ENCODE measurements at places on chromosomes 2 and 18. TPM values are rescaled to one million over a fixed set of nuclear protein-coding genes. Genes with fewer than 3 reads are reported as not detected.

- no peak for DNase-seq
Measured at GRCh38 chr2:85721641-85722040, 27.5 kb downstream of the GNLY start.

DNA sequence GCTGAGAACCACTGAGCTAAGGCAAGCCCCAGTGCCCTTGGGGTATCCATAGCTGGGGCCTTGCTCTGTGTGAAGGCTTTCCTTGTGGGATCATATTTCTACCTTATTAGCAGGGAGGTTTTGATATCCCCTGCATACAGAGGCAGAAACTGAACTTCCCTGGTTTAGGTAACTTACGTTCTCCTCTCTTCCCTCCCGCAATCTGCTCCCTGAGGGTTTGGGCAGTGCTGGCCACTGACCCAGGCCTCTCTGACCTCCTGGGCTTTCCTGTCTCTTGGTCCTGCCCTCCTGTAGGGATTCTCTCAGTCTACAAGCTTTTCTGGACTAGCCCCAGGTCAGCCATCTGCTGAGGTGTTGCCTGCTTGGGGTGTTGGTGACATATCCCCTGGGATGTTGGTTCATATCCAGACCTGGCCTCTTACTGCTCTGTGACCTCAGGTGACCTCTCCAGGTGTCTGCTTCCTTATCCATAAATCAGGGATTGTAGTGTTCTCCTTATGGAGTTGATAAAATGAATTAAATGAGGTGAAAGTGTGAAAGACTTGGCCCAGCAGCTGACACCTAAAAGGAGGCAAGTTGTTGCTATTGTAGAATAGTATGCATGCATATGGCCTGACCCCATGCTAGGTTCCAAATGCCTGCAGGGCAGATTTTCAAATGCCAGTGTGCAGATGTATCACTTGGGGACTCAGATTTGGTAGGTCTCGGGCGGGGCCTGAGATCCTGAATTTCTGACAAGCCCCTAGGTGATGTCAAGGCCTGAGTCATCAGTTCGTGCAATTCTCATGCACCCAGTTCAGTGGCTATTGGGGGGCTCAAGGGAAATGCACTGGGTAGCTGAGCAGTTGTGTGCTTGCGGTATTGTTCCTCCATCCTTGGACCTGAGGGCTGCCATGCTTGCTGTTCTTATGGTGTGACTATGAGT, 106.6 kb downstream of the FHOD3 start:
- no peak for DNase-seq

The SLC23A3 gene
- 0.94 TPM for polyA plus RNA-seq

DNA sequence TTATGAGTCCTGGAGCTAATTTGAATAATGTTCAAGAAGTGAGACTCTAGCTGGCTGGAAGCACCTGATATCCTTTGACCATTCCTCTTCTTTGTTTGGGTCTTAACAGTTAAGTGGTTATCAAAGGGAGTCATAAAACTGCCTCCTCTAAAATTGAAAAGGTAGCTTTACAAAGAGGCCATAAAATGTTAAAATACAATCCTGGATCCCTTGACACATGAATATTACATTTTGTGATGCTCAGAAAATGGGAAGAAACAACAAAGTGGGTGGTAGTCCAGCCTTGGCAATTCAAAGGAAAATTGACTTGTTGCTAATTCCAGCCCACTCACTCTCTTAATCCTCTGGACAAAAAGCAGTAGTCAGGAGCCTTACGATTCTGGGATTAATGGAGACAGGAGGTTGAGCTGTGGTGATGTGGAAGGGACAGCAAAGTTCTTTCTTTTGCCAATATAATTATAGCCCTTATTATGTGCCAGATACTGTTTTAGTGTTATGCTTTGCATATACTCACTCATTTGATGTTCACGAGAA, 339.2 kb downstream of the PDE11A start:
- DNase-seq: no peak

- DNase-seq: no peak
Measured at GRCh38 chr2:232852676-232853075, 17.4 kb upstream of the SNORC start.

GRCh38 chr2:72024451-72025175, 123.0 kb downstream of the CYP26B1 start:
- DNase-seq: no peak

The ALK gene
- polyA plus RNA-seq: not detected

GRCh38 chr2:48365476-48365875, 164.5 kb upstream of the STON1 start:
- no peak for DNase-seq

GRCh38 chr2:1097101-1097500, 146.5 kb downstream of the SNTG2 start:
- no peak for DNase-seq

- DNase-seq: no peak
Measured at GRCh38 chr2:196409376-196409775, 230.1 kb upstream of the CCDC150 start.

DNA sequence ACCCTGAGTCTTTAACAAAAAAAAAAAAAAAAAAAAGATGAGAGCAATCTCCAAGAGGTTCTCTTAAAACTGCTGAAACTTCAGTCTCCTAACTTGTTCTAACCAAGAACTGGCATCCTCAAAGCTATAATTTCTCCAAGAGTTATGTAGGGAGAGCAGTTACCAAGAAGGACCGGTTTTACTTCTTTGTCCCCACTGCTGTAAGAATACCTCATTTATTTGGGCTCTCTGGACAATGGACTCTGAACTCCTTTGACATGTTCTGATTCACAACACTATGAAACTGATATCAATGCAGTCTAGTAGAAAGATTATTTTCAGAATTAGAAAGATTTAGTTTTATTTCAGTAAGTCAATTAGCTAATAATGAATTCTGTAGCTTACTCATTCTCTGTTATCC, 84.5 kb upstream of the DTNB start:
- DNase-seq: no peak

DNA sequence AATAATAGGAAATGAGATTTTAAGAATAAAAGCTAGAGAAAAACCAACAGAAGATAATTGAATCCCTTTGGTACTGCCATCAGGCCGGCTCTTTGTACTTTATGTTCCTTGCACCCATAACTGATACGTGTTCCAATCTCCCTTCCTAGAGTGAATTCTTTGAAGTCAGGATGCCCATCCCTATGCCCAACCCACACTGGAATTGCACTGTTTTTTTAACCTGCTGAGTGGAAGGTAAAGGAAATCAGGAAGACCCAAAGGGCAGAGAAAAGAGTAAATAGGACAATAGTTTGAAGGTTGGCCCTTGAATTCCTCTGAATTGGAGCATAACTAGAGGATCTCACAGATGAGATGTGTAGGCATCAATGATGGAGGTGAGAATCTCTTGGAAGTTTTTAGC, 4.4 kb upstream of the ATG16L1 start:
- no peak for DNase-seq

DNA sequence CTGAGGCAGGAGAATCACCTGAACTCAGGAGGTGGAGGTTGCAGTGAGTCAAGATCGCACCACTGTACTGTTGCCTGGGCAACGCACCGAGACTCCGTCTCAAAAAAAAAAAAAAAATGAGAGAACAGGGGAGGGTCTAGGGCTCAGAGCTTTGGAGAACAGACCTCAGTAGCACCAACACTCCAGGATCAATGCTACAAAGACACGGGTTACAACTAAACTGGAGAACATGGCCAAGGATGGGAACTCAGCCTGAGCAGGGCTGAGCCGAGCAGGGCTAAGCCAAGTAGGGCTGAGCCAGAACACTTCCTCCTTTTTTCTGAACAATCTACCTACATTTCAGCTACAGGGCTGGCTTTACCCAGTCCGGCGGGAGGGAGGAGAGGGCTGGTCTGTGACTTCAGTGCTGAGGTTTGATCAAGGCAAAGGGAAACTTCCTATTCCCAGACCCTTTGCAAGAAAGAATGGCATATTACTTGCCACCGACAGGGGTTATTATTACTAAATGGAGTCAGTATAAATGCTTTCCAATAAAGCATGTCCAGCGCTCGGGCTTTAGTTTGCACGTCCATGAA, 2.9 kb upstream of the CASP8 start:
- no peak for DNase-seq

DNA sequence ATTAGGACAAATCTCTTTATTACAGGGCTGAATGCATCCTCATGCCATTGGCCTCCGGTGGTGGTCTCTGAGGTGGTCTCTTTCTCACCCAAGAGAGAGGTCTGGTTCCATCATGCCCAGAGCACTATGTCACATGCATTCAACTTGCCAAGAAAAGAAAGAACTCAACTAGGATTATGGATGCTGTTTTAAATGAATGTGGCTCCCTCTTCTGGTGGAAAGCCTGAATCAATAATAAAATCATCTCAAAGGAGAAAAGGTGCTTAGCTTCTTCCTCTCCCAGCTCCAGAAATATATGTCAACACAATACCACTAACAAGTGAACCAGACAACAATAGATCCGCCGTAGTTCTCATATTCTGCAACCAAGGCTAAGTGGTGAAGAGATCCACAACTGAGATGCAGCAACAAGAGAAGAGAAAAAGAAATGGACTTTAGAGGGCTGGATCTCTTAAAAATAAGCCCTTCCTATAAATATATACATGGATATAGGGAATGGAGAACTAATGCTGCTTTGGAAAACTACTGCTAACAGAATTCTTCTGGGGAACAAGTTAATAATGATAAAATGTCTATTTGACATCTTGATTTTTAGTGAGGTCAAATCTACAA, 396.8 kb downstream of the NCKAP5 start:
- no peak for DNase-seq

The PFN4 gene
- polyA plus RNA-seq: 0.40 TPM

Measured in liver (tissue), 10 donors.